ENCODE measurements at places on chromosomes 2 and 18. TPM values are rescaled to one million over a fixed set of nuclear protein-coding genes. Genes with fewer than 3 reads are reported as not detected.

SRD5A2 gene
- total RNA-seq: not detected

EIF5B gene
- total RNA-seq: 54.8 TPM

FAM161A gene
- total RNA-seq: 6.3 TPM

PDCD1 gene
- total RNA-seq: not detected

CHRNA1 gene
- total RNA-seq: not detected

KIF3C gene
- 10.5 TPM for total RNA-seq

SERPINE2 gene
- 0.24 TPM for total RNA-seq

CYBRD1 gene
- not detected for total RNA-seq

CAPN14 gene
- 4.0 TPM for total RNA-seq

TOGARAM2 gene
- total RNA-seq: not detected

GCA gene
- 38.4 TPM for total RNA-seq

All from OCI-LY7 (cell line).